ENCODE measurements at places on chromosomes 16 and 17. TPM values are rescaled to one million over a fixed set of nuclear protein-coding genes. Genes with fewer than 3 reads are reported as not detected.
A peak's percentile ranks its signal among the peaks of the same experiment; 100 is the strongest.

The JMJD8 gene
- total RNA-seq: 31.6 TPM

The AURKB gene
- total RNA-seq: 21.4 TPM

DNA sequence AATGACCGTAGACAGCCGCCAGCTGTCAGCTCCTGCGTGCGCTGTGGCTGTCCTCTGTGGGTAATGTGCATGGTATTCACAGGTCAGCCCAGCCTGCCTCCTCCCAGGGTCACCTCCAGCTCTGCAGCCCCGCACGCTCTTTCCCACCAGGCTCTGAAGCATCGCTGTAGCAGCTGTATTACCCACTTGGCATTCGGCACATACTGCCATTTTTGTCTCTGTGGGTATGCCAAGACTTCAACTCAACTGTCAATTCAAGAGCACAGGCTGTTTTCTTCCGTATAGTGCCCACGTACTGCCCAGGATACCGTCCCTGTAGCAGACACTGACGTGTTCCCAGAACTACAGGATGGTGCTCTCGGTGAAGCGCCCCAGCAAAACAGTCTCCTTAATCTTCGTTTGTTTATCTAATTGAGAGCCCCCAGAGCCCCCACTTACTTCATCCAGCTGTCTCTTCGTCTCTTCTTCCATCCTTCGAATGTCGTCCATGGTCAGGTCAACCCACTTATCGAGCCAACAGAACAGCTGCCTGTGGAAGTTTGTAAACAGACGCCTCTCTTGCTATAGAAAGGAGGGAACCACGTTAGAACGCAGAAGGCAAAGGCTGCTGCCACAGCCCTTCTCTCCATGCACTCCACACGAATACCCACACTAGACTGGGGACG is 17.4 kb upstream of the INPP5K start:
- peaks cover 3% of the 10 kb centered on the region for H3K27me3 ChIP-seq
- no peaks in the 10 kb centered on the region for H3K4me1 ChIP-seq
- H3K27ac ChIP-seq: no peak overlapping the region
- DNase-seq: no peak
- peaks cover 55% of the 10 kb centered on the region for H3K36me3 ChIP-seq

GRCh38 chr17:12735517-12735916 is 53.8 kb upstream of the ARHGAP44 start:
- no peaks in the 10 kb centered on the region for H3K4me1 ChIP-seq
- H3K36me3 ChIP-seq: no peaks in the 10 kb centered on the region
- no peak overlapping the region for H3K4me3 ChIP-seq
- H3K27ac ChIP-seq: no peak overlapping the region
- no peak for DNase-seq
- H3K27me3 ChIP-seq: no peaks in the 10 kb centered on the region

DNA sequence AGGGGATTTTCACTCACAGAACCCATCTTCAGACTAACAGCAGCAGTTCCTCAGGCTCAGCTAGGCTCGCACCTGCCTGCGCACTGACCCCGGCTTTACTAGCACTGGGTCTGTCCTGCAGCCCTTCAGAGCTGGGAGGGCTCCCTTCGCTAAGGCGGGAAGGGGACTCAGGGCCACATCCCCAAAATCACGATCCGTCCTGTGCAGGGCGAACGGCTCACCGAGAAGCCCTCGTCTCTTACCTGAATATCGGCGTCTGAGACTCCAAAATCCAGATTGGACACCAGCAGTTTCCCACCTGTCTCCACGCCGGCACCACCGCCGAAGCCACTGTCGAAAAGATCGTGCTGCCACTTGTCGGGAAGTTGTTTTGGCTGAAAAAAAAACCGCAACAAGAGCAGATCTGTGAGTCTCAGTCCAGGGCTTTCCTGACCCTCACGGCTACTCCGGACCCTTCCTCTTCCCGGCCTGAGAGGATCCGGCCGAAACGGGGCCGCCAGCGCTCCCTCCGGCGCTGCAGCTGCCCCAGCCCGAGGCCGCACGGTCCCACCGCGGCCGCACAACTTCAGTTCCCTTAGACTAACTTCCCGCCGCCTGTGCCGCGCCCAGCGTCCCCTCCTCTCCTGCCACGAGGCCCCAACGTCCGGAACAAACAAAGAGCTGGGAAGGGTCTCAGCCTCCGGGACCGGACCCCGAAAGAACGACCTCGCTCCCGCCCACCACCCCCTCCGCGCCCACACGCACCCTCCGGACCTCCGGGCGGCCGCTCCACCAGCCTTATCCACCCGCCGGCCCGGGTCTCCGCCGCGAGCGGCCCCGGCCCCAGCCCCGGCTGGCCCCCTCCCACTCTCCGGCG is 711 bp downstream of the ALYREF start:
- peak overlapping the region; percentile 95 for H3K4me3 ChIP-seq
- H3K27ac ChIP-seq: peak overlapping the region; percentile 88
- H3K4me1 ChIP-seq: peaks cover 9% of the 10 kb centered on the region
- H3K36me3 ChIP-seq: peaks cover 29% of the 10 kb centered on the region
- DNase-seq: peak; percentile 45
